Central memory CD4-positive, alpha-beta T cell (primary cell): ENCODE measurements at places on chromosomes 1 and 21.

- DNase-seq = no peak
These were observed 96.4 kb downstream of the RUNX1 start for GRCh38 chr21:34952701-34953100.

GRCh38 chr1:155981266-155982088, 3.1 kb upstream of the ARHGEF2 start:
- DNase-seq = peak; percentile 41

DNA sequence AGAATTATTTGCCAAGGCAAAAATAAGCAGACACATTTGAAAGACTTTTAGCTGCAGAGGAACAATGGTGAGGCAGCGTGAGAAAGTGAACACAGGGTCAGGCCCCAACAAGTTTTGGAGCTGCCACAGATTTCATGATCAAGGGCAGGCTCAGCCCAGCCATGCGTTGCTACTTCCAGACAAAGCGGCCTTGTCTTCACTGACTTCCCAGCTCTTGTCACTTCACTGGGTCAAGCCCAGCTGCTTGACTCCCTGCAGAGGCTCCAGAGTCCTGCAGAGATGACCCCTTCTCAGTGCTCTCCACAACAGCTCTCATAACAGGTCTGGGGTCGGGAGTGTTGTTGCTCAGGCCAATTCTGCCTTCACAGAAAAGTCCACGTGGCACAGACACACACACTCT, 35.8 kb downstream of the HHAT start:
- no peak for DNase-seq

- DNase-seq = no peak
These were observed 14.3 kb downstream of the OR2B11 start for GRCh38 chr1:247443641-247444040.

GRCh38 chr1:169148472-169149252, 42.2 kb downstream of the ATP1B1 start:
- DNase-seq = no peak

GRCh38 chr21:41767606-41768436, 969 bp upstream of the RIPK4 start:
- DNase-seq = no peak

DNA sequence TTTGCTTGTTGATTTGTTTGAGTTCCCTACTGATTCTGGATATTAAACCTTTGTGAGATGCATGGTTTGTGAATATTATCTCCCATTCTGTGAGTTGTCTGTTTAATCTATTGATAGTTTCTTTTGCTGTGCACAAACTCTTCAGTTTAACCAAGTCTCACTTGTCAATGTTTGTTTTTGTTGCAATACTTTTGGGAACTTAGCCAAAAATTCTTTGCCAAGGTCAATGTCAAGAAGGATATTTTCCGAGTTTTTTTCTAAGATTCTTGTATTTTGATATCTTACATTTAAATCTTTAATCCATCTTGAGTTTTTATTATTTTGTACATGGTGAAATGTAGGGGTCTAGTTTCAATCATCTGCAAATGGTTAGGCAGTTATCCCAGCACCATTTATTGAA, 1230.7 kb upstream of the NCAM2 start:
- no peak for DNase-seq

DNA sequence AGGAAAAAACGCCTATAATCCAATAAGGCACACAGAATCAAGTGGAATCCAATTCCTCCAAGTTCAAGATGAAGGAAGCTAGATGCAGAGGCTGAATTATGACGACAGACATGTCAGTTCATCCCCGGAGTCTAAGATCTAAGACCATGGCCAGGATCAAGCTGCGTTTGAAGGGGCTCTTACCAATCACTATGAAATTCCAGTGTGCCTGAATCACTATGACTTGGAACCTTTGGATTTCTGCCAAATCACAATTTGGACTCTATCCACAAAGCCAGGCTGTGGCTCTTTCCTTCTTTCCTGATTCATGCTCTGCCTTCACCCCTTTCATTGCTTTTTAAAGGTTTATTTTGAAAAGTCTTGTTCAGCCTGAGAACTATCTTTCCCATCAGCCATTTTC, 17.1 kb downstream of the OLIG2 start:
- no peak for DNase-seq

GRCh38 chr21:45126204-45126626, 51.8 kb downstream of the ADARB1 start:
- no peak for DNase-seq

GRCh38 chr1:235327559-235328270, at the start of gene ARID4B:
TSS of gene ARID4B (minus strand) at chr1:235328179. CDS start at chr1:235326919, 1,260 bp downstream.
- no peak for DNase-seq

GRCh38 chr1:110176299-110176956, 26.1 kb downstream of the SLC6A17 start:
- no peak for DNase-seq

DNA sequence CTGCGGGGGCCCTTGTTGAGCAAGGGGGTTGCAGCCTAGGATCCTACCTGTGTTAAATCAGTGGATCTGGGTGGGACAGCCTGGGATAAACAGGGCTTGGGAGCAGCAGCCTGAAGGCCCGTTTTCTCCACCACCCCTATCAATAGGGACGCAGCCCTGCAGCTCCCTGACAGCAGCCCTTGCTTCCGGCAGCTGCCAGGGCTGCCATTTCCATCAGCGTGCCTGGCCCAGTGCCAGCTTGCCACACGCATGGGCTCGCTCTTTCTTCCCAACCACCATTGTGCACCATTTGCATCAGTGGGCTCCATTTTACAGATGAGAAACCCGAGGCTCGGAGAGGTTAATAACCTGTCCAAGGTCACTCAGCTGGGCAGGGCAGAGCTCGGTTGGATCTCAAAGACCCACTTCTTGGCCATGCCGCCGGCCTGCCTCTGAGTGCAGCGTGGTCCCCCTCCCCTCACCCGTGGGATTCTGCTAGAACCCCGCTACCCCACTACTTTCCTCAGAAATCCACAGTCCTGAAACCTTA, 3.8 kb downstream of the WNT4 start:
- DNase-seq = no peak

DNA sequence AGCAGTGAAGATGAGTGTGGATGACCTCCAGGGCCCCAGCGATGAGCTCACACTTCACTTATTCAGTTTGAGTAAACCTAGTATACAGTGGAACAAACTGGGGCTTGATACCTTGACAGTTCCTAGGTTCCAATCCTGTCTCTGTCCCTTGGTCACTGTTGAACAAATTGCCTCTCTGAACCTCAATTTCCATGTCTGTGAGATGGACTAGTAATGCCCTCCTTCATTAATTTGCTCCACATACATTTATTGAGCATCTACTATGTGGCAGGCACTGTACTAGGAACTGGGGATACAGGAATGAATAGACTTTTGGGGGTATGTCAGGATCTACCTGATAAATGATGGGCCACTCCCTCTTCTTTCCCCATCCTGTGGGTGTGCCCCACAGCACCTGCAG, 57.3 kb downstream of the SDC3 start:
- no peak for DNase-seq

DNA sequence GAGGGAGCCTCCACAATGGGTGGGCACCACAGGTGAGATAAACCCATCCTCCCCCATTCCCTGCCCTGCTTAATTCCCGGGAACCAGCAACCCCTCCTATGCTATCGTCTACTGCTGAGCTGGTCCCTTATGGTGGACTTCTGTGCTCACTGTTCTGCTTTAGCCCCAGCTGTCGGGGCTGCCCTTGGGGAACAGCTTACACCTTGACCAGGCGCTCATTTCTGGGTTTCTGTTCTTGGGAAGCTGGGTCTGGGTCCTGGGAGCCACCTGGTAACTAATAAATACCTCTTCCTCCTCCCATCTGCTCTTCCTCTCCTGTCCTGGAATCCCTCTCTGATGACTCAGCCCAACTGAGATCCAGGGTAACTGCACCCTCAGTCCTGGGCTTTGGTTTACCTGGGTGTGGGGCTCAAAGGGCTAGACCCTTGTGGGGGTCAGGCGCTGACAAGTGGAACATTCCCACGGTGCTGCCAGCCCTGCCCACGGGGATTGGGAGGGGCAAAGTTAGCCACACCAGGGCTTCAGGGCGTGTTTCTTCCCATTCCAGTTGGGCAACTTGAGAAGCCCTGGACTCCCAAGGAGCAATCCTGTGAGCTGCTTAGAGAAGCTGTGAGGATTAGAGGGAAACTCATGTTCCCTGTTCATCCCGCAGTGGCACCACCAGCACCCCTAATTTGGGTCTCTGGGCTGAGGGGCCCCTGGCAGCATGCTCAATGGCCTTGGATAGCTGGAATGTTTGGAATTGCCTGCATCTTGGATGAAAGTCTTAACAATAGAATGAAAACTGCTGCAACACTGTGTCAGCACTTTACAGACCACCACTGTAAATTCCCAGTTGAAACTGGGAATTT, 1.6 kb downstream of the PCAT6 start:
- no peak for DNase-seq

- no peak for DNase-seq
These were observed 4.8 kb downstream of the FASLG start for GRCh38 chr1:172663732-172664131.

GRCh38 chr1:27408151-27408550, 15.7 kb downstream of the GPR3 start:
- no peak for DNase-seq

DNA sequence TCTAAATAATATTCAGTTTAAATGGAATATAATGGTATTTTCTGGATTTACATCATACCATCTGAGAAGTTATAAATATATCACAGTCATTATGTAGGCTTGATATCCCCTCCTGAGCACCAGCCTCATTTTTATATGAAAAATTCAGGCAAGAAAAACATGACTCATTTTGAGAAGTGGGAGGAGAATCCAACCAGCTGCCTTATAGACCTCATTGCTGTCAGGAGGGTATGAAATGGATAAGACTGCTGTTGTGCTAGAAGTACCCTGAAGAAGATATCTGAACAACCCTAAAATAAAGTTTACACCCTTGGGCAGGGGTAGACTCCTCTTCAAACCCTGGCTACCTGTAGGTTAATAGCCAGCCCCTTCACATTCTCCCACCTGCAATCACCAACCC, 8.8 kb downstream of the GIPC2 start:
- no peak for DNase-seq

DNA sequence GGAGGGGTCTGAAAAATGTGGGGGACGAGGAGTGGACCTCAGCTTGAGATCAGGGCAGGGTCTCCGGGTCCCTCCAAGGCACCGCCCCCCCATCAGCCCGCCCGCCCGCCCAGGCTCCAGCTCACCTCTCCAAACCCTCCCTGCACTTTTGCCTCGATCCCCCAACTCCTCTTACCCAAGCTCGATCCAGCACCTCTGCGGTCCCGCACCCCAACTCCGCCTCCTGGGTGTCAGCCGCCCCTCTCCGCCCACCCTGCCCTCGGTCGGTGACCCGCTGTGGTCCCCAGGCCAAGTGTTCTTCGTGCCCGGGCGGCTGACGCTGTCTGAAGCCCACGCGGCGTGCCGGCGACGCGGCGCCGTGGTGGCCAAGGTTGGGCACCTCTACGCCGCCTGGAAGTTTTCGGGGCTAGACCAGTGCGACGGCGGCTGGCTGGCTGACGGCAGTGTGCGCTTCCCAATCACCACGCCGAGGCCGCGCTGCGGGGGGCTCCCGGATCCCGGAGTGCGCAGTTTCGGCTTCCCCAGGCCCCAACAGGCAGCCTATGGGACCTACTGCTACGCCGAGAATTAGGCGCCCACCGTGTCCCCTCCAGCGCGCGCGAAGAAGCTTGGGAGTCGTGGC, 5.7 kb downstream of the HAPLN2 start:
- DNase-seq = no peak

- DNase-seq = peak; percentile 31
These were observed 11.8 kb downstream of the RTCA start for GRCh38 chr1:100277866-100278265.

DNA sequence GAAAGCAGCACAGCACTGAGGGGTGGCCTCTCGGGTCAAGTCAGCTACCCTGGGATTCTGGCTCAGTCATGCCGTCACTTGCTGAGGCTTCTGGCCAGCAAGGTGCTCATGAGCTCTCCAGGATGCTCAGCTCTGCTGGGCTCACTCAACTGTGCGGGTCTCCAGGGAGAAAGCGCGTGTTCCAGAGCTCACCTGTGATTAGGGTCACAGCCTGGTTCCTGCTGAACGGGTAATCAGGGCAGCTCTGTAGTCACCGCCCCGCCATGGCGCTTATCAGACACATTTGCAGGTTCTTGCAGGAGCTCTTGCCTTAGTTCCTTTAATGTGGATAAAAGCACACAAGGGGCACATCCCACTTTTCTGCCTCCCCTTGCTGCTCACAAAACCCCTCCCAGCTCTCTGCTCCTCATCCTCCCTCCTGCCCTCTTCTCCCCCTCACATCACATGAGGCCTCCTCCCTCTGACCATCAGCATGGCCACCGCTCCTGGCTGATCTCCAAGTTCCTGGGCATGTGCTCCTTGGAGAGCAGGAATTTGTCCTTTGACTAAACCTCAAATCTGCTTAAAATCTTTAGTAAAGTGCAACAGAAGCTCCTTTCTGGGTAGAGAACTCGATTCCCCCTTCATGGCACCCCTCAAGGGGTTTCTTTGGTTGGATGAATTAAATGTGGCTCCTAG, 2.0 kb downstream of the PCP4 start:
- DNase-seq = no peak

- DNase-seq = no peak
These were observed 58.7 kb upstream of the ACTRT2 start for GRCh38 chr1:2962541-2962940.

DNA sequence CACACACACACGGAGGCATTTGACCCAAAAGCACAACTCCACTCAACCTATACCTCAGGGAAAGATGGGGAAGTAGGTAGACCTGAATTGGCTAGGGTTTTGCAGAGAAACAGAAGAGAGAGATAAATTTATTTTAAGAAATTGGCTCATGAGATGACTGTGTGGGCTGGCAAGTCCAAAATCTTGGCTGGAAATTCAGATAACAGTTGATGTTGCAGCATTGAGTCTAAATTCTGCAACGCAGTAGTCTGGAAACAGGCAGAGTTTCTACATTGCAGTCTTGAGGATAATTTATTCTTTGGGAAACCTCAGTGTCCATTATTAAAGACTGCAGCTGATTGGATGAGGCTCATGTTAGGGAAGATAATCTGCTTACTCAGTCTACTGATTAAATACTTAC, 4.3 kb upstream of the LCE2B start:
- DNase-seq = no peak

DNA sequence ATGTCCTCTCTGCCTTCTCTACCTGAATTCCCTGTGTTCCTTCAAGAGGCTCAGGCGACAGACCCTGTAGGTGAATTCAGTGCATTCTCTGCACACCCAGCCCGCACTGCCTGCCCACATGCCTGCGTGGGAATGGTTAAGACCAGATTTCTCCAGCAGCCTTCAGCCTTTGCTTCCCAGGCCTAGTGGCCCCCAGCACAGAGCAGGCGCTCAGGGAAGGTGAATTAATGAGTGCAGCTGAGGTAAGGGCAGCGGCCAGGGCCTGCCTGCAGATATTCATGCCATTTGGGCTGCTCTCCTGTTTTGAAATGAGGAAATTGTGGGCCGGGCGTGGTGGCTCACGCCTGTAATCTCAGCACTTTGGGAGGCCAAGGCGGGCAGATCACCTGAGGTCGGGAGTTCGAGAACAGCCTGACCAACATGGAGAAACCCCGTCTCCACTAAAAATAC, 45.5 kb downstream of the IER5 start:
- no peak for DNase-seq
